Activated T-cell treated with anti-CD3 and anti-CD28 coated beads, Interleukin-2, amount 50 U/mL, for 24 hours (primary cell): ENCODE measurements at places on chromosomes 3 and 15.

DNA sequence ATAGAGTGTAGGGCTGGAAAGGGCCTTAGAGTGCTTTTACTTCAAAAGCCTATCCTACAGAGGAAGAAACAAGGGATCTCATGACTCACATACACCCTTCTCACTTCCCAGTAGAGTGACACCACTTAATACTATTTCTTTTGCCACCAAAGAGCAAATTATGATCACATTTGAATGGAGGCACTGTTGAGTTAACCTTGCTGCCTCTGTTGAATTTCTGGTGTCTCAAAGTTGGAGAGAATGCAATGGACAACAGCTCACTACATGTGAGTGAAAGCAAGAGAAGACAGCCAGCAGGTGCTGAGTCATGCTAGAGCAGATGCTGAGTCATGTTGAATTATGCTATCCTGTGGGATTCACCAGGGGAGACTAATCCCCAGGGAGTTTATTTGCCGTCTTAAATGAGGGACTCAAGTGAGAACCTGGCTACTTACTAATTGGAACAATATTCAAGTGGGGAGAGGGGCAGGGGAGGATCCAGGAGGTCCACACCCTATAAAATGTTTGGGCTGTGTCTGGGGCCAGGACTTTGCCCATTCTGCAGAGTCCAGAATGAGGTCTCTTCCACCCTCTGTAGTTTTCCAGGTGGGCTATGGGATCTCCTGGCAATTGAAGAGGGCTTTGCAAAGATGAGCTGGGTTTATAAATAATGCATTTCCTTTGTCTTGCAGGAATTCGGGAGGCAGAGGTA, 35.8 kb downstream of the ST8SIA2 start:
- no peak for DNase-seq

DNA sequence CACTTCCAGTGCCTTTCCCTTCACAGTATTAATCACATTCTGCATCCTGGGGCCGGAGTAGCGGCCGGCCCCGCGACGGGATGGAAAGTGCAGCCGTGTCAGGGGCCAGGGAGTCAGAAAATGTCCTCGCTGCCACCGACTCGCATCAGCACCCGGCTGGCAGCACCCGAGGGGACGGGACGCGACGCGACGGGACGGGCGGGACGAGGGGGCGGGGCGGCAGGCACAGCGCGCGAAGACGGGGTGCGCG, 353 bp downstream of the ATG3 start:
- no peak for DNase-seq

DNA sequence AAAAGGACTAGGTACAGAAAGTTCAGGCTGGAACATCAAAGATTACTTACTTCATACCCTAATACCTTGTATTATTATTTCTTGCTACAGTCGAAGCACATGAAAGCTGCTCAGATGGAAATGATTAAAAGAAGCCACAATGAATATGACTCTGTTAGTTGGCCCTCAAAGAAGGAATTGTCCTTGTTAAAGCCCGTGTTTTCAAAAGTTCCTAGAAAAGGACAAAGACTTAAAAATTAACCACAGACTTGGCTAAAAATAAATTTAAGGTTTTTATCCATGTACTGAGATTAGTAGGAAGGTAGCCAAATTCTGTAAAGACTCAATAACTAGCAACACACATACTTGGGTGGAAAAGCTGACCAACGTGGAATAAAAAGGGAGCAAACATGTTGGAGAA, 251.0 kb upstream of the RARB start:
- no peak for DNase-seq

DNA sequence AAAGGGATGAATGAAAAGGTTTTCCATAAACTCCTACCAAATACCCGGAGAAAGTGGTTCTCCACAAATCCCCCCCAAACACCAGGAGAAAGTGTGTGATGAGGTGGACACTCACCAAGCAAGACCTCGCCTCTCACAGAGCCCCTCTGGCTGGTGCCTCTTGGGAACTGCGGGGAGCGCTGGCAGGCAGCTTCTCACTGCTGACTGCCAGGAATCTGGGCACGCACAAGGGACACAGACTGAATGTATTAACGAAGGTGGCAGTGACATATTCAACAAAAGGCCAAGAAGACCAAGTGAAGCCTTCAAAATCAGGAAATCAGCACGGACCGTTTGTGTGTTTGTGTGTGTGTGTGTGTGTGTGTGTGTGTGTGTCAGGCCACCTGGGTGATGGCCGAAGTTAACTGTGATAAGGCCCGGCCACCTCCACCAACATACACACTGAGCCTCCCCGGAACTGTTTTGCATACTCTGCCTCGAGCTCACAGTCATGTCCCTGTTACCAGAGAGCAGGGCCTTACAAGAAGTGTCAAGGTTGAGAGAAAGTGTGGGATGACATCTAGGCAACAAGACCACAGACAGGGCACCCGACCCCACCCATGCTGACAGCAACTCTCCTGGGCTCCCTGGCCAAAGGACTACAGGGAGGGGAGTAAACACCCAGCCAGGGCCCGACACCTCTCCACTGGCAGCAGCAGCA, 18.0 kb downstream of the ATP10A start:
- DNase-seq, result peak; percentile 55

DNA sequence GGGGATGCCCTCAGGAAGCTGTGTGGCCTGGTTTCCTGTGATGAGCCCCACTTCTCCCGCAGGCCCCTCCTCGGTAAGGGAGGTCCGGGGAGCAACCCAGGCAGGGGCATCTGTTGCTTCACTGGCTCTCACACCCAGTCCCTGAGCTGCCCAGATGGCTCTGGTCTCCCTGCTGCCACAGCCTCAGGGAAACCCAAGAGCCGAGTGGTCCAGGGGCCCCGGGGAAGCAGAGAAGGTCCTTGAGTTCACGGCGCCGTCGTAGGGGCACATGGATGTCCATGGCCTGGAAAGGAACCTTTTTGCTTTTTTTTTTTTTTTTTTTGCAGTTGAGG, 13.3 kb upstream of the LRRC15 start:
- DNase-seq, result peak; percentile 2

DNA sequence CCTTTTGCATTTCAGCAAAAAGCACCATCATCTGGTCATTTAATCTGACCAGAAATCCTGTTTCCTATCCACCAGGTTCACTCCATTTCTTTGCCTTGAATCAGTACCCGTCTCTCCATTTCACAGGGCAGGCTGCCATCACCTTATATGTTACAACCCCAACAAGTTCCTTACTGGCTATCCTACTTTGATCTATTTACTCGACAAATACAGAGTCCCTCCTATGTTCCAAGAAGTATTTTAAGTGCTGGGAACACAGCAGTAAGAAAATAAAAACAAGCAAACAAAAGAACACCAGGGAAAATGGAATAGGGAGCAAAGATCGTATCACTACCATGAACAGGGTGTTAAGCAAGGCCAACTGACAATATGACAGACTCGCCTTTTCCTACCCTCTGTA, 295.2 kb upstream of the WNT5A start:
- DNase-seq, result no peak

DNA sequence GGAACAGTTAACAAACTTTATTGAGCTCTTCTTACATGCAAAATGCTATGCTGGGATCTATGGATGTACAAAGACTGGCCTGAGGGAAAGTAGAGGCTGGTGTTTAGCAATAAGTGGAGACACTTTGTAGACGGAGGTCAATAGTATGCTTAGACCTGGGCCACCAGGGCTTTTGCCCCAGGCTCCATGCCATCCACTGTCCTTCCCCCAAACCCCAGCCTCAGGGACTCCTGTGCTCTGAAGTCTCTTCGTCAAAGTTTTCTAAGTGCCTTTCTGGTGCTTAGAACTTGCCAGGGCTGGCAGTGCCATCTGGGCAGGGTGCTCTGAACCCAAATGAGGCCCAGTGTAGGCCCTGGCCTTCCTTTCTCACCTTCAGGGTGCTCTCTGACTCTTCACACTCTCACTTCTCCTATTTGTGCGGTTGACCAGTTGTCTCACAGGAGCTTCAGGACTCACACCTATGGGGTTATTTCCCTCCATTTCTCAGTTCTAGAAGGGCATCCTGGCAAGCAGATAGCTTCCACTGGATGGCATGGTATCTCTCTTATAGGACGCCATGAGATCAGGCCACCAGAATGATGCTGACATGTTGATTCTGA, 21.8 kb upstream of the KCNAB1 start:
- DNase-seq, result no peak

- no peak for DNase-seq
These were observed 112.1 kb upstream of the THBS1 start for GRCh38 chr15:39468828-39469227.

DNA sequence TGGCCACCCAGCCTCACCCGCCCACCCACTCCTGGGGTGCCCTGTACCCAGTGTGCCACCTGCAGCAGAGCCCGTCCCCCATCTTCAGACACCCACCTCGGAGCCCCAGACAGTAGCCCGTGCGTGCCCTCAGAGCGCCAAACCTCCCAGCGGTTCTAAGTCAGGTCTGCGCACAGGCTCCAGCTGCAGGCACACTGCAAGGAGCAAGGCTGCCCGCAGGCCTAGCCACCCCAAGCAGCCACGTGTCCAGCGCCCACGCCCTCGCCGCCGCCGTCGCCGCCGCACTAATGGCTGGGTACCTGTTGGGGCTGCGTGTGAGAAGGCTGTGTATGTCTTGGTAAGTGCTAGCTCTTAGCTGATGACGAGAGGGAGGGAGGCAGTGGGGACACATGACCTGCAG, 8.8 kb upstream of the CHST14 start:
- no peak for DNase-seq

GRCh38 chr15:33808720-33809457, 159.4 kb upstream of the CHRM5 start:
- DNase-seq, result no peak

DNA sequence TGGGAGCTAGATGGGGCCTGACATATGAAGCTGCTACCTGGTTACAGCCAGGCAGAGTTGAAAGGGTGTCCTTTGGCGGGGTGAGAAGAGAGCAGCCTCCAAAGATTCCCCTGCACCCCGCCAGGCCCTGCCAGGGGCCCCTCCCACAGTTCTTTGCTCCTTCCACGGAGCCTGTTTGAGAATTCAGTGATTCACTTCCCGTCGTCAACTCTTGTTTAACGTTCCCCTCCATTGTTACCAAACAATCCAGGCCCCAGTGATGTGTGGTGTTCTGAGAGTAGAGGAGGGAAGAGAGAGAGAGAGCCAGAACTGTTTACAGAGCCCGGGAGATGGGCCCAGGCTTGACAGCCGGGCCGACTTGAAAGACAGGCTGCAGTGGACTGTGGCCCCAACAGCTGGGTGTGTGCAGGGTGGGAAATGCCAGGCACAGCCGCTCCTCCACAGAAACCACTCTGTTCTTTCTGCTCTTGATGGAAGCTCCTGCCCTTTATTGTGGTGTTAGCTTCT, 81.5 kb downstream of the SMAD3 start:
- peak; percentile 48 for DNase-seq

- DNase-seq, result no peak
These were observed 17.5 kb upstream of the GNAT1 start for GRCh38 chr3:50173685-50174516.

GRCh38 chr15:83983634-83984458, 251.7 kb upstream of the GOLGA6L4 start:
- DNase-seq, result no peak

DNA sequence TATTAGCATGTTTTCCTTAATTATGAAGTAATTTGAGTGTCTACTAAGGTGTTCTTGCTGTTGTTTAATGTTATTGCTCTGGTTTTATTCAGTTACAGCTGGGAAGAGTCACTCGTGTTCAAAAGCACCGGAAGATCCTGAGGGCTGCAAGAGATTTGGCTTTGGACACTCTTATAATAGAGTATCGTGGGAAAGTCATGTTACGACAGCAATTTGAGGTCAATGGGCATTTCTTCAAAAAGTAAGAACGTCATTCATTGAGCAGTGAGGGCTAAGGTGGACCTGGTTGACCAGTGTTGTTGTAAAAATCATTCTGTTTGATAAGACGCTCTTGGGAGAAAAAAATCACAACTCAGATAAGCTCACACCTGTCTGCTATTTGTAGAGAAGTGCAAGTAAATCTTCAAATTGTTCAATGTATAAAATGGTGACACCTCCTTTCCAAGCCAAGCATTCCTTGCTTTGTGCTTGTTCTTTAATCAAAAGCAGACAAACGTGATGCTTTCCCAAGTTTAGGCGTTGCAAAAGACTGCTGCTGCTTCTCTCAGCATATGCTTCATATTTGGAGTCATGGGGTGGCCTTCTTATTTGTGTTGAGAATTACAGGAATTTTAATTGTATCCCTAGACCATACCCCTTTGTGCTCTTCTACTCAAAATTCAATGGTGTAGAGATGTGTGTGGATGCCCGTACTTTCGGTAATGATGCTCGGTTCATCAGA, 44.2 kb downstream of the SETD5 start:
- DNase-seq, result no peak

GRCh38 chr3:105444725-105445124, 78.0 kb downstream of the ALCAM start:
- no peak for DNase-seq

DNA sequence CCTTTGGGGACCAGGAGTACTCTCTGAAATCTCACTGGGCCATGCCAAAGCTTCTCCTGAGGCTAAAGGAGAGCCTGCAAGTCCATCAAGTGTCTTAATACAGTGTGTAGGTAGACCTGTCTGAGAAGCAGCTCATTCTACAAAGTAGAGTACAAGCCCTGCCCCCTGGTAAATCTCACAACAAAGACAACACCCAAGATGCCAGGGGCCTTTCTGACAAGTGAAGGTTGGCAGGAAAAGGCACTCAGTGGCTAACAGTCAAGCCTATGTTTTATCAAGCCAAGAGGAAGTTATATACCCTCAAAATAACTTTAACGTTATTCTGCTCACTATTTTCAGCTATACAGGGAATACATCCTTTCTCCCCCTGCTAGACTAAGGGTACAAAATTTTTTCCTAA, 58.3 kb downstream of the NMNAT3 start:
- no peak for DNase-seq

DNA sequence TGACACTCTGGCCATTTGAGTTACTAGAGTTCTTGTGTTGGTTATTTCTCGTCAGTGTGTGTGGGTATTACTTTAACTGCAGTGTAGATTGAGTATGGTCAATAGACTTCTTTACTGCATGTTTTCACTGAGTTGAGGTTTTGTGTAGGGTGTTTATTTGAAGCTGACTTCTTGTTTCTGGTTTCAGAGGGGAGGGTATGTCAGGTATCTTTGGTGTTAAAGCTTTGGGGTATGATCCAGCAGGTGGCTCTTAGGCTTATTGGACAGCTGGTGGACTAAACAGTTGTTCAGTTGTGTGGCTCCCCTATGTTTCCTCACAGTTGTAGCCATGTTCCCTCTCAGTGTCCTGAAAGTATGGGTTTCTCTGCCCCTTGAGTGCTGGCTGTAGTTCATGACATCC, 72.0 kb downstream of the AKAP13 start:
- no peak for DNase-seq

- peak; percentile 38 for DNase-seq
These were observed 619 bp downstream of the EIF2AK4 start for GRCh38 chr15:39934397-39935071.

- no peak for DNase-seq
These were observed at the start of gene LSAMP for GRCh38 chr3:116445311-116445841. Gene LSAMP (minus strand): TSS chr3:116445487.

DNA sequence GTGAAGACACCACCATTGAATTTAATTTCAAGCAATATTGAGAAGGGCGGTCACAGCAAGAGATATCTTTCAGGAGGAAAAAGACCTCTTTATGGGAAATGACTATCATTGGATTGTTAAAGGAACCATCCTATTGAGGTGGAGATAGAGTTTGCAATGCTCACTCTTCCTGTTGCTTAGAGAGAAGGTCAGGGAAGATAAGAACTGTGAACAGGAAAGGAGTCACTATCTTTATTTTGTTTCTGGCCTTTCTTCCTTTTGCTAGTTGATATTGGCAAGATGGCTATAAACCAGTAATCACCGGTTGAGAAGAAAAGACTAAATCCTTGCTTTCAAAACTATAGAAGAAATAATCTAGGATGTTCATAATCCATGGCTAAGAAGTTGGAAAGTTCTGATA, 112.1 kb upstream of the TMEM108 start:
- DNase-seq, result no peak
